ENCODE measurements at places on chromosomes 7 and 10.

- DNase-seq = no peak
These were observed 82.7 kb downstream of the GLRX3 start for GRCh38 chr10:130218936-130219335.

GRCh38 chr7:151460474-151460855 lies 20.5 kb upstream of the CRYGN start:
- DNase-seq = no peak

DNA sequence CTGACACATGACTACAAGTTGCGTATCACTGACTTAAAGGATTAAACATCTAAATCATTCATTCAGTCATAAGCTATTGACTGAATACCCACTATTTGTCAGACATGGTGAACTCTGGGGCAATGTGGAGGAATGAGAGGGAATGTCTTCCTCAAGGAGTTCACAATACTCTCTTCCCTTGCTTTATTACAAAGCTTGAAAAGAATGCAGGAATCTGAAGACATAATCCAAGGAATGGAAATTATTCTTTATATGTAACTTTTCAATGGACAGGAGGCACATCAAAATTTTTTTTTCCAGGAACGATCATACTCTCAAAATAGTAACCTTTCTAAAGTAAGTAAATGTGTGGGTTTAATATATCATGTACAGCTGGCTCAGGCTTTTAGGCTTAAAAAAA lies 111.9 kb downstream of the ATXN7L1 start:
- no peak for DNase-seq

DNA sequence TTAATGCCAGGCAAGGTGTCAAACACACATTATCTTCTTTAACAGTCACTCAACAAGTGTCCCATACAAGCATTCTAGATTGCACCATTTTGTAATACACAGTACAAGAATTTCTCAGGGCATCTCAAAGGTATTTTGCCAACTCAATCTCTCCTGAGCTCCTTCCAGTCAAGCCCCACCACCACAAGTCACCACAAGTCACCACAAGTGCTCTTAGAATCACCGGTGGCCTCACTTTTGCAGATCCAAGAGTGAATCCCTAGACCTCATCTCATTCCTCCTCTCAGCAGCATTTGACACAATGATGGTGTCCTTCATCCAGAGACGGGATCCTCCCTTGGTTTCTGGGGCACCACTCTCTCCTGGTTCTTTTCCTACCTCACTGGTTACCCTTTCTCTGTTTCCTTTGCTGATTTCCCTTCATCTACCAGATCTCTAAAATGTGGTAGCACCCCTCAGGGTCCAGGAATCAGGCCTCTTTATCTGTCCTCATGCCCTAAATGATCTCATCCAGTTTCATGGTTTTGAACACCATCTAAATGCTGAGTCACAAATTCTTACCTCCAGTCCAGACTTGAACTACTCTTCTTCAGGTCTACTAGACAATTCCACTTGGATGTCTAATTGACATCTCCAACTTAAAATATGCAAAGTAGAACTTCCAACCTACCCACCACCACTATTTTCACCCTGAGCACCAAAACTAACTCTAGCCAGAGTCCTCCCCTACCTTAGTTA lies 26.9 kb downstream of the VPS41 start:
- DNase-seq = no peak

- DNase-seq = no peak
These were observed 17.2 kb upstream of the CFAP46 start for GRCh38 chr10:132959559-132959961.

DNA sequence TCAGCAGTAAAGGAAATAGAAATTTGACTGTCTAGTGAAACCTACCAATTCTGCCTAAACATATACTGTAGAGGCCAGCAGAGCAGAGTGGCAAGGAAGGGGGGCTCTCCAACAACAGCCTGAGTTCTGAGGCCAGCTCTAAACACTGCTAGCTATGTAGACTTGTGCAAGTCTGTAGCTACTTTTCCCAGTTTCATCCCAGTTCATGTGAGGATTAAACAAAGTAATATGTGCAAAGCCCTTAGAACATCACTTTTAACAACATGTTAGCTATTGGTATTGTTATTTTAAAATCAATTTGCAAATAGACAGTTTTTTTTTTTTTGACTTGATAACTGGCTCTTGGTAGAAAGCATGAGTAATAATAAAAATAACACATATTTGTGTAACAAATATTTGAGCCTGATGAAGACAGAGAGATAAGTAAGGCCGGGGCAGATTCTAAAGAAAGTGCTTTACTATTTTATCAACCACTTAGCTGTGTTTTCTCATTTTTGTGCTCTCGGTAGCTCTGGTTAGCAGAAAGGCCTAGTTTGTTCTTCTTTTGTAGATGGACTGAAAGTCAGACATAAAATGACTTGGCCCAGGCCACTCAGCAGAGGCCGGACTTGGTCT lies 9.3 kb downstream of the CHST12 start:
- no peak for DNase-seq

DNA sequence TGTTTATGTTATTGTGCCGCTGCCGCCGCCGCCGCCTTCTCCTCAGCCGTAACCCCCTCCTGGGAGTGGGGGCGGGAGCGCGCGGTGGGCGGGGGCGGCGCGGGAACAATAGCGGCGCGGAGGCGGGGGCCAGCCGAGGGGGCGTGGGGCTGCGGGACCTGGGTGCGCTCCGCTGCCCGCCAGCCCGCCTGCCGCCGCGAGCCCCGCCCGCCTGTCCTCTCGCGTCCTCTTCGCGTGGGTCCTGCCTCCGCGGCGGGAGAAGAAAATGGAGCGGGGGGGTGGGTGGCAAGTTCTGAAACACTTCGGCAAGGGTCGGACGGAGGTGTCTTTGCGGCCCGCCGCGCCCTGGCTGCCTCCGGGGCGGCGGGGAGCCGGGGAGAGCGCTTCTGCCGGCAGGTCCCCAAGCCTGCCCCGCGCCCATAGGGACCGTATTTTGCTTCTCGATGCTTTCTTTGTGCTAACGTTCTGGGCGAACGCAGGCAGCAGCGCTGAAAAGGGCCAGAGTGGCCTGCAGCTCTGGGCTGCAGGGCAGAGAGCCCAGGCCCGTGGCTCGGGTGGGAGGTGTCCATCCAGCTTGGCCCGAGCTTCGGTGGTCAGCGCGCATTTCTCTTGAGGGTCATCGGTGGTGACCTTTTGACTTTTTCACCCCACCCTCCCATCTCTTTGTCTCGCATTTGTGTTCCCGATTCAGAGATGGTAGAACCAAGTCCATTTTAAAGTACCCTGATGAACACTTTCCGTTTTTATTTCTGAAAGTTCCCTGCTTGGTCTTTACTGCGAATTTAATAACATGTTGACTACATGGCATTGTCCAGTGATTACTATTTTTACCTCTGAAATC lies 613 bp downstream of the MAPK8 start:
- DNase-seq = no peak

GRCh38 chr7:140026935-140027334 lies 35.8 kb downstream of the PARP12 start:
- DNase-seq = no peak

DNA sequence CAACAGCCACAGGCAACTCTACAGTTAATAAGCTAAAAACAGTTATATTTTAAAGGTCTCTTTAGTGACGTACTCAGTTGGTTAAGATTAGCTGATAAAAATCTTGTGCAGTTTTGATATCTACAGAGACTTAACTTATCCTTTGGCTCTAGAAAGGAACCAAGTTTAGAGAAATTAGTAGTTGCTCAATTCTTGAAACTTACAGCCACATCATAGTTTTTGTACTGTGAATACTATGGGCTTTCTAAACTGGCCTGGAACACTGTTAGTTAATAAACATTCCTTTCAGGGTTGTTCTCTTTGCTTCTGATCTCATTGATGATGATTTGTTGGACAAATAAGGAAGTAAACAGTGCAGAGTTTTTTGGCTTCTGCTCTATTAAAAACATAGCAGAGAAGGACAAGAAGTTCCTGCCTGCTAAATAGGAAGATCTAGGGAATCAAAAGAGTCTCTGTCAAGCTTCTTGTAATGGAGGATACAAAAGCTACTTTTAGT lies 73.1 kb downstream of the MKLN1 start:
- no peak for DNase-seq

- no peak for DNase-seq
These were observed 3.8 kb upstream of the EIF3B start for GRCh38 chr7:2350861-2351260.

DNA sequence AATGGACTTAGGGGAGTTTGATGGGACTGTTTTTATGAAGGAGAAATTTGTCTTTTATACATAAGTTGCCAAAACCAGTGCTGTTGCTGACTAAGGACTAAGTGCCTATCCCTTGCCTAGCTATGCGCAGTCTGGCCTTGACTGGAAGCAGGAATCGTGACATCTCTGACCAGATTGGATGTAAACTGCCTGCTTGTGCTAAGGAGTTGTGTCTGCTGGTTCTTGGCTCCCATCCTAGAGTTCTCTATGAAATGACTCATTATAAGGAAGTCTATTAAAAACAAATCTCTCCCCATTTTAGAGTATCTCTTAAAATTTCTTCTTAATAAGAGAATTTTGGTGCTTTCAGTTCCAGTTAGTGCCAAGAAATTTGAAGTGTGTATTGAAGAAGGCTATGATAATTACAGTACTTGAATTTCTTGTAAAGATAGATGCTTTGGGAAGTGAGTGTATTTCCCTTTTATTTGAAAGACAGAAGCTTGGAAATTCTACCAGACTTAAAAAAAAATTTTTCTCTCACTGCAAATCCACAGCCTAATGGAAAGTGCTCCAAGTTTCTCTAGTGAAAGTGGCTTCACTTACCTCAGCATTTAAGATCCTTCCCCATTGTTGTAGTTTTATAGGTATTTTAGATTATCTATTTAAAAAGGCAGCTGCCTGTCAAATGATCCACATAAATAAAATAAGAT lies 77.6 kb downstream of the BICC1 start:
- no peak for DNase-seq

DNA sequence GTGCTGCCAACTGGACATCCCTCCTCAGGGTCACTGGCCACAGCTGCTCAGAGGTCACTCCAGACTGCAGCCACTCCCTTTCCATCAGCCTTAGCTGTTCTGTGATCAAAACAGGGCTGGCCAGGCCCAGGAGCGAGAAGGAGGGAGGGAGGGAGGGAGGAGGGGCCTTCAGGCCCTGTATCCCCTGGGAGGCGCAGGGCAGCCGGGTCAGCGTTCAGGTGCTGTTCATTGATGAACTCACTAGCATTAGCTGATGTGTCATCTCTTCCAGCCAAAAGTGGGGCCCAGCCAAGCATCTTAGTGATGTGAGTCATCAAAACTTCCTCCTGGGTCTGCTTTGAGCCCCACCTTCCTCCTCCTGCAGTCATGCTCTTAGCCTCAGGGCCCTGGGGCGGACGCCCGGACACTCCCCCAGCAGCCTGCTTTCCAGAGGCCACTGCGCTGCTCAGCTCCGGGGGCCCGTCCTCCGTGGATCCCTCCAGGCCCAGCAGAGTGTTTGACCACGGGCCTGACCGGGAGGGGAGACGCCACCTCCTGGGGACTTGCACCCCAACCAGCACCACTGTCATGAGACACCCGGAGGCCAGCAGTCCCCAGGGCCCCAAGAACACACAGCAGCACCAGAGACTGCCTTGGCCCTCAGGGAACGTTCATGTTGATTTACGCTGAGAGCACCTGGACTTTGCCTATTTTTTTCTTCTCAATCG lies 149.2 kb downstream of the PRKAG2 start:
- no peak for DNase-seq

All from GM12892 (cell line).